Activated naive CD8-positive, alpha-beta T cell treated with anti-CD3 and anti-CD28 coated beads, Interleukin-2, amount 50 U/mL, for 24 hours (primary cell): ENCODE measurements at places on chromosomes 3 and 15.

- DNase-seq = no peak
Observed at GRCh38 chr3:149371001-149371722, 6.3 kb downstream of the TM4SF1 start.

DNA sequence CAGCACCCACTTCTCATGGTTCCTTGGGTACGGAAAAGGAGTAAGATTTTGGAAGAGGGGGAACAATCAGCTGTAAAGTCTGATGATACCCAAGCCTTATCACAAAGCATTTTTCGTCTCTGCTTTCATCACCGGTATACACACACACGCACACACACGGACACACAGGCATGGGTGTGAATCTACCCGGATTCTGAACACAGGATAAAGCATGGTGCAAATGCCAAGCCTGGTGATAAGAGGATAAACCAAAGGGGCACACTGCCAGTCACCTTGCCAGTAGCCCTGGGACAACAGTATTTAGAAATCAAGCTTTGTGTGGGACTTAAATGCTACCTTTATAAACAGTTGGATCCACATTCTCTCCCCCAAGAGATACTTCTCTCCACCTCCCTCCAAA is 22.2 kb downstream of the FAM174B start:
- DNase-seq = no peak

DNA sequence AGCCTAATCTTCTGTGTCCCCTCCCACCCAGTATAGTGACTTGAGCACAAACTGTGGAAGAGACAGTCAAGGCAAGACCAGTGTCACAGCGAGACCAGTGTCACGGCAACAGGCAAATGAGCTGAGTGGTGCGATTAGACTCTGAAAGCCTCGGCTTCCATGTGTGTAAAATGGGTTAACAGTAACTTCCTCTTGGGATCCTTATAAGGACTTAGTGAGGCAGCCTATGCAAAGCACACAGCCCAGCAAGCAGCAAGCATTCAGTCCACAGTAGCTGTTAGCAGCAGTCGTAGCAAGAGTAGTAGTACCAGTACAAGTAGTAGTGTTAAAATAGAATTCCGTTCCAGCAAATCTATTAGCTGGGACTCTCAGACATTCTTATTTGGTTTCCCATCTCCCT is 334.1 kb downstream of the GABRB3 start:
- DNase-seq = no peak

DNA sequence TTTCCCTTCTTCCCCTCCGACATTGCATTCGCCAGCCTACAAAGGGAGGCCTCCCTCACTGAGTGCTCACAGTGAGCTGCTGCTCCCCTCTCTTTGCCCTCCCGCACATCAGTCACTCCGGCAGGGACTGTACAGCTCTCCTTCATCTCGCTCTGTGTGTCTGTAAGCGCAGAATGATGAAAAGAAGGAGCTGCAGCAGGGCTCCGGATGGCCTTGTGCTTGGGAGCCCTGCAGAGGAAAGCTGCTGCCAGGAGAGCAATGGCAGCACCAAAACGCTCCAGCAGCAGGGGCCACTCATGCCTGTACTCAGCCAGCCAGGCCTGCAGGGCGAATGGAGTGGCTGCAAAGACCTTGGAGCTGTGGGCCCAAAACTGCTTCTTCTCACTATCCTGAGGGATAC is 107.0 kb upstream of the NSMCE3 start:
- DNase-seq = no peak

- peak; percentile 26 for DNase-seq
Observed at GRCh38 chr3:111072031-111072921, 660 bp downstream of the NECTIN3 start.

DNA sequence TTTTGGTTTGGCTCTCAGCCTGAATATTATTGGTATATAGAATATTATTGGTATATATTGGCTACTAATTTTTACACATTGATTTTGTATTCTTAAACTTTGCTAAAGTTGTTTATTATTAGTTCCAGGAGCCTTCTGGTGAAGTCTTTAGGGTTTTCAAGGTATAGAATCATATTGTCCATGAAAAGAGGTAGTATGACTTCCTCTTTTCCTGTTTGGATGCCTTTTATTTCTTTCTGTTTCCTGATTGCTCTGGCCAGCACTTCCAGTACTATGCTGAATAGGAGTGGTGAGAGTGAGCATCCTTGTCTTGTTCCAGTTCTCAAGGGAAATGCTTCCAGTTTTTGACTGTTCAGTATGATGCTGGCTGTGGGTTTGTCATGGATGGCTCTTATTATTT is 107.3 kb upstream of the LIPC start:
- DNase-seq = no peak

DNA sequence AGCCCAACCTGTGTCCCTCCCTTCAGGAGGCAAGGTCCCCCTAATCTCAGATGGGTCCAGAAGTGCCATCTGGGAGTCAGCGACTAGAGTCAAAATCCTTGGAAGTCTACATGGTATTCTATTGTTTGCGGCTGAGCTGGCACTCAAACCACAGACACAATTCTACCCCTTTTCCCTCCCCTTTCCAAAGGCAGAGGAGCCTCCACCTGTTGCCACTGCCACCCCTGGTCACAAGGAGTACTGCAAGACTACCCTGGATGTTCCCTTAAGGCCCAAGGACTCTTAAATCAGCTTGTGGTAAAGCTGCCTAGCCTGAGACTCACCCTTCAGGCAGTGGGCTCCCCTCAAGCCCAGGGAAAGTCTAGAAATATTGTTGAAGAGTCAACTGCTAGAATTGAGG is 4.3 kb upstream of the OR5H6 start:
- no peak for DNase-seq

DNA sequence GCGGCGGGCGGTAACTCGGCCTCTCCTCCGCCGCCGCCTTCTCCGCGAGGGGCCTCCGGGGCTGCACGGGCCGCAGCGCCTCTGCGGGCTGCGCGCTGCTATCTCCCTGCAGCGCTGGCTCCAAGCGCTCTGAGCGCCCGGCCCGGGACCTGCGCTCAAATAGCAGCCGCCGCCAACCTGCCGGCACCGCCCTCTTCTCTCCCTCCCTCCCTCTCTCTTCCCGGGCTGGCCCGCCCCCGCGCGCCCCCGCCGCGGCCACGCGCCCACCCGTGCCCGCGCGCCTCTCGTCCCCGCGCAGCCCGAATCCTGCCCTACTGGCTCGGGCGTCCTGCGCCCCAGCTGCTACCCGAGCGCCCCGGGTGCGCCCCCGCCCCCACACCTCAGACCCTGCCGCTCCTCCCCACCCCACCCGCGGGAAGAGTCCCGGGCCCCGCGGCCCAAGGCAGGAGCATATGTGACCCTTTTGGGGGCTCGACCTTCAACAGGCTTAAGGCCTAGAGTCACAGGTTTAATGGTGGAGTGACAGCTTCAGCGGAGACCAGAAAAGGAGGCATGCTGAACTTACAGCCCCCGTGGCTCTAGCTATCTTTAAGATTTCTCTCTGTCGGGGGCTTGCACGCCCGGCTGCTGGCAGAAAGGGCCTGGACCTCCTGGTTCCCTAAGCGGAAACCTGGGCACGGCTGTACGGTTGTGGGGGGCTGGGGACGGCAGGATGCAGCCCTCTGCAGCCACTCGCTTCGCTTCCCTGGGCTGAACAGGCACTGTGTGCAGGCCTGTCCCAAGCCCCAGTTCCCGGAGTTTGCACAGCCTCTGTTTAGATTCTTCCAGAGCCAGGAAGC is at the start of gene CACNA2D2:
Gene CACNA2D2, minus strand, starts transcription at position 131 of the 839 bp plus-strand sequence. CDS start 211 bp downstream, outside the sequence.
- peak; percentile 49 for DNase-seq

DNA sequence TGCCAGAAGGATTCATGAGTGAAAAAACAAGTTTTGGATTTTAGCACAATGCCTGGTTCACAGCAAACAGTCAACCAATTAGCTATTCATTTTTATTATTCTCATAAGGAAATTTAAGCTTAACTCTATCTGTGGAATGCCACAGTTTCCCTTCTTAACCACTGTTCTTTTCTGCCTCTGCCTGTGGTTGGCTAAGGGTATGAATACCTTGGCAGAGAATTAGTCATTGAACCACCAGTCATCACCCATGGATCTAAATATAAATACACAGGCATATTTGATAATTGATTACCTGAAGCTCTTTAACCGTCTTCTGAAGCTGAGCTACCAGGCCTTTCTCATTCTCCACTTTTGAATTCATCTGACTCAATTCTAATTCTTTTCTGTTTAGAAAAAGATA is 79.9 kb downstream of the MYH15 start:
- DNase-seq = no peak

GRCh38 chr15:64093627-64094417 is at the start of gene CIAO2A:
TSS of gene CIAO2A (minus strand) at chr15:64093838. CDS start at chr15:64093768, 70 bp downstream.
- DNase-seq = peak; percentile 92

GRCh38 chr3:31880020-31880419 is 101.0 kb downstream of the OSBPL10 start:
- DNase-seq = no peak

DNA sequence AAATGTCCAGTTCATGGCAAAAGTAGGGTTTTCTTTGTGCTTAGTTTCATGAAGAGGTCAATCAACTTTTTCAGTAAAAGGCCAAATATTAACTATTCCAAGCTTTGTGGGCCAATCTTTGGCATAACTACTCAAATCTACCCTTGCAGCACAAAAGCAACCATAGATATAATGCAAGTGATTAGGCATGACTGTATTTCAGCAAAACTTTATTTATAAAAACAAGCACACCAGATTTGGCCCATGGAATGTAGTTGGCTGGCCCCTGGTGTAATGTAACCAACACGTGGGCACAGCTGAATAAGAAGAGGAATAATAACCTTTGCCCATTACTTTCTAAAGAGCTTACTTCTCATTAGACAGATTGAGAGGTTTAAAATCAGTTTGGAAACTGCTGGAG is 50.6 kb downstream of the CASR start:
- no peak for DNase-seq

GRCh38 chr15:65101411-65101890 is 13.5 kb downstream of the UBAP1L start:
- DNase-seq = peak; percentile 73

DNA sequence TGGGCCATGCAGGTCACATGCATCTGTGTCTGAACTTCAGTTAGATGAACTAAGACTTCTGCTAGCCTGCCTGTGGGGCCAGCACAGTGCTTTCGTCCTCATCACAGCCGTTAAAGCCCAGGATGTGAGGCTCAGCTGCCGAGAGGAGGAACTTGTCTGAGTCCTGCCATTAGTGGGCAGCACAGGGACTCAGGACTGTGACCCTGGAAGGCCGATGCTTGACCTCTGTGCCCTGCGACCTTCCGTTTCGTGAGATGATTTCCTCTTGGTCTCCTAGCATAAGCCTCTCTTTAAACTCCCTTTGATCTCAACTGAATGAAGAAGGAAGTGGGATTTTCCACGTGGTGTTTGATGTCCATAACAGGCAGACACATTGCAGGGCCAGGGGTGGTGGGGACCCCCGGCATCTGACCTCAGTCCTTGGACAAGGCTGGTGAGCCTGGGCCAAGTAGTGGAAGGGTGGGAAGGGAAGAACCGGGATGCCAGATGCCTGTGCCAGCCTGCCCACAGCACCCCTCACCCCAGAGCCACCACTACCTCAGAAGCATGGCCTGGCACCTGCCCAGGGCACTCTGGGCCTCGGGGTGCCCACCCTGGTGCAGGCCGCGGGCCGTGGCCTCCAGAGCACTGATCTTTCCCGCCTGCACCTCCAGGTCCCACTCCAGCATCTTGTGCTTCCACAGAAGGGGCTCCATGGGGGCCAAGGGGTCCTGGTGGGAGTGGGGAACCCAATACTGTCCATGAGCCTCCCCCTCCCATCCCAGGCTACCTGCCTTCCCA is 21.6 kb downstream of the PLA2G4B start:
- no peak for DNase-seq

- DNase-seq = no peak
Observed at GRCh38 chr3:119602676-119603075, 5.0 kb downstream of the PLA1A start.

DNA sequence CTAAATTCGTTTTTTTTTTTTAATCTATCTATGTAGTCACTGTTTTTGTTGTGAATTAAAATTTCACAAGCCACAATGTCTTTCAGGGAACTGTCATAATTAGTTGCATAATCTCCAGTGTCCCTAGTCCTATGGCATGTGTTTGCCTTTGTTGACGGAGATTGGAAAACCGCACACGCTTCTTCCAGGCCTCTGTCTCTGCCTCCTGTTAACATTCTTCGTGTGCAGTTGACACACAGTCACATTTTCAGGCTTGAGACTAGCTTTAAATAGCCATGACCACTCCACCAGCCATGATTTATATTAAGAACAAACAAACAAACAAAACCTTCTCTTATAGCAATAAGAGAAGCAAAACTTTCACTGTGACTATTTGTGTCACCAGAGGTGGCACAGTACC is 139.8 kb downstream of the DUT start:
- DNase-seq = no peak

GRCh38 chr15:68340726-68341671 is 63.5 kb downstream of the FEM1B start:
- DNase-seq = no peak

DNA sequence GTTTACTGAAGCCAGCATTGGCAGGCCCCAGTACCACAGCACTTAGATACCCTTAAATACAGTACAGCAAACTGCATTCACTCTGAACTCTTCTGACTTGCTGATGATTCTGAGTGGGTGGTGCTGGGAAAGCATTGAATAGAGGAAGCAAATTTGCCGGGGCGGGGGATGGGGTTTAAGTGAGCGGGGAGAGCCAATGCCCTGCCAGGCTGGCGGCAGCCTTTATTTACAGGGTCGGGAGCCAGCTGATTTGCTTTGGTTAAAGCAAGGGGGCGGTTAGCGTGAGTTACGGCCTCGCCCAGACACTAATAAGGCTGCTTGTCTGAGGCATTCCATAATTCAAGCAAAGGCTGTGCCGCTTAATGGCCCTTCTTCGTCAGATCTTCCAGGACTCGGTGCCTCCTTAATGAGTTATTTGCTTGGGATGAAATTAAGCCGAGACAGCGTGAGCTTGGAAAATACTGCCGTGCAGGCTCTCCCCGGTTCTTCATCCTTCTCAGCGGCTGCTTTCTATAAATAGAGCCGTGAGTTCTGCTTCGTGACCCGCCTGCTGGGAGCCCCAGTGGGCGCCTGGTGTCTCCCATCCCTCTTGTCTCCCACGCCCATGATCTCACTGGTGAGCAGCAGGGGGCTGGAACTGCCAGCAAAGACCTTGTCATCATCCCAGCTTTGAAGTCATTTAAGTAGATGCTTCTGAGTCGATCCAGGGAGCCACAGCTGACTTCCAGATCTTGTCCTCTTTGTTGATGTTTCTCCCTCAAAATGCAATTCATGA is 25.8 kb downstream of the SPSB4 start:
- DNase-seq = peak; percentile 19

- DNase-seq = no peak
Observed at GRCh38 chr3:189710620-189711402, 79.6 kb downstream of the TP63 start.

- DNase-seq = no peak
Observed at GRCh38 chr3:141735770-141736465, 2.2 kb upstream of the RNF7 start.

- no peak for DNase-seq
Observed at GRCh38 chr15:68829068-68829467, 8.4 kb upstream of the ANP32A start.
